Osteocyte (in vitro differentiated cells): ENCODE measurements at places on chromosomes 4 and X. TPM values are rescaled to one million over a fixed set of nuclear protein-coding genes. Genes with fewer than 3 reads are reported as not detected.

The PIR gene
- total RNA-seq: 18.7 and 21.8 TPM in 2 replicates

The MAGEA2B gene
- total RNA-seq: not detected in 2 replicates

The SOX3 gene
- not detected in 2 replicates for total RNA-seq

The XAGE1A gene
- total RNA-seq: not detected in 2 replicates

The NEIL3 gene
- 2.1 and 2.3 TPM in 2 replicates for total RNA-seq

The FAM236B gene
- not detected in 2 replicates for total RNA-seq

The DOCK11 gene
- 24.8 and 27.2 TPM in 2 replicates for total RNA-seq

The TCEAL7 gene
- 13.4 and 14.7 TPM in 2 replicates for total RNA-seq

The TMEM156 gene
- not detected in 2 replicates for total RNA-seq

The MAGEA9B gene
- not detected in 2 replicates for total RNA-seq

The OCRL gene
- 49.8 and 52.8 TPM in 2 replicates for total RNA-seq

The HS3ST1 gene
- total RNA-seq: 0.27 TPM in 1 of 2 replicates, not detected in the other

The KIF4A gene
- total RNA-seq: 5.9 and 6.1 TPM in 2 replicates

DNA sequence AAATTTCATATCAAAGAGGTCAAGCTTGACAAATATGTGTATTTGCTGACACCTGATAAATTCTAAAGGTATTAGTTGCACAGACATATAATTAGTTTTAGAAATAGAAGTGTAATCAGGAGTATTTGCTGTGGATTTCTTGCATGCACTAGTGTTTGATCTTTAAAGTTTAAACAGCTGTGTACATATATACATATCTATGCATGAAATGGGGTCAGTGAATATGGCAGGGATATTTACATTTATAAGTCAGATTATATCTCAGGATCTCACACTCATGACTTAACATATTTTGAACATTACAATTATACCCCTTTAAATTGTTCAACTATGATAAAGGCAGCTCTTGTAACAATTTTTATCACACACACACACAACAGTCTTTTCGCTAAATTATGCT is 547.4 kb upstream of the ACTRT1 start:
- no peak for DNase-seq
- no peak overlapping the region for H3K27ac ChIP-seq
- no peaks in the 10 kb centered on the region for H3K27me3 ChIP-seq
- H3K36me3 ChIP-seq: no peaks in the 10 kb centered on the region

- DNase-seq: no peak
- H3K4me1 ChIP-seq: peaks cover 22% of the 10 kb centered on the region
- H3K27me3 ChIP-seq: no peaks in the 10 kb centered on the region
Measured at GRCh38 chr4:87423317-87424098, 1.1 kb downstream of the NUDT9 start.

GRCh38 chr4:108527723-108528122 is 92.7 kb upstream of the RPL34 start:
- H3K4me1 ChIP-seq: peaks cover 4% of the 10 kb centered on the region
- peaks cover 14% of the 10 kb centered on the region for H3K27me3 ChIP-seq

DNA sequence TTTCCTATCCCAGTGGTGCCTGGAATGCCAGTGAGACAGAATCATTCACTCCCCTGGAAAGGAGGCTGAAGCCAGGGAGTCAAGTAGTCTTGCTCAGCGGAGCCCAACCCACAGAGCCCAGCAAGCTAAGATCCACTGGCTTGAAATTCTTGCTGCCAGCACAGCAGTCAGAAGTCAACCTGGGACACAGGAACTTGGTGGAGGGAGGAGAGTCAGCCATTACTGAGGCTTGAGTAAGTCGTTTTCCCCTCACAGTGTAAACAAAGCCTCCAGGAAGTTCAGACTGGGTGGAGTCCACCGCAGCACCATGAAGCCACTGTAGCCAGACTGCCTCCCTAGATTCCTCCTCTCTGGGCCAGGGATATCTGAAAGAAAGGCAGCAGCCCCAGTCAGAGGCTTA is 283.2 kb upstream of the CPEB2 start:
- peak overlapping the region; percentile 20 for H3K27ac ChIP-seq
- H3K4me1 ChIP-seq: no peaks in the 10 kb centered on the region
- peaks cover 1% of the 10 kb centered on the region for H3K27me3 ChIP-seq
- no peak overlapping the region for H3K4me3 ChIP-seq

DNA sequence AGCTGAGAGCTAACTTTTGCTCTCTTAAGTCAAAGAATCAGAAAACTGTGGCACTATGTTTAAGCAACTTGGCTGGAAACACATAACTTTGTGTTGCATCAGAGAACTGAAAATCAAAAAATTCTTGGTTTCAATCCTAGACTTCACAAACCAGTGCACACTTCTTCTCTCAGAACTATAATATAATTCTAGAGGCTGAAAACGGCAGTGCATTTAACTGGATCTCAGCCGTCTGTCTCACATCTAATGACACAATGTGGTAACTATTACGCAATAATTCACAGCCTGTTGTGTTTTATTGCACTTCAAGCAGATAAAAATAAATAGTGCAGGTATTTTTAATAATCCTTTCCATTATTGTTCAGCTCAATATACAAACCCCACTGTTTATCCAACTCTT is 260.6 kb upstream of the DIAPH2 start:
- no peaks in the 10 kb centered on the region for H3K36me3 ChIP-seq
- H3K4me3 ChIP-seq: no peak overlapping the region
- H3K27ac ChIP-seq: no peak overlapping the region
- no peak for DNase-seq
- H3K4me1 ChIP-seq: peaks cover 20% of the 10 kb centered on the region
- H3K27me3 ChIP-seq: no peaks in the 10 kb centered on the region

DNA sequence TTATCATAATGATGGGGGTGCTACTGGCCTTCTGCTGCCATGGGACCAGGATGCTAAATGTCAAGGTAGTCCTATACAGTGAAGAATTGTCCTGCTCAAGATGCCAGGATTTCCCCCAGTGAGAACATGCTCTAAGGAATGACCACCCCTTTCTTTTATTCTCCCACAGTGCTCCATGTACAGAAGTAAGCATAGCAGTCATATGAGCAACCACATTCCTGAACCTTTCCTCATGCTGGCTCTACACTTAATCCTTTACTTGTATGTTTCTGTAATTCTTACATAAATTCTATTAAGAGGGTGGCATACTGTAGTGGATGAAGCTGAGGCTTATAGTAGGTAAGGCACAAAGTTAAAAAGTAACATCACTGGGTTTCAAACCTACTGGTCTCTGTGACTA is 20.2 kb downstream of the CYP2U1 start:
- no peak for DNase-seq
- H3K27me3 ChIP-seq: no peaks in the 10 kb centered on the region
- H3K27ac ChIP-seq: no peak overlapping the region
- H3K4me1 ChIP-seq: peaks cover 4% of the 10 kb centered on the region

DNA sequence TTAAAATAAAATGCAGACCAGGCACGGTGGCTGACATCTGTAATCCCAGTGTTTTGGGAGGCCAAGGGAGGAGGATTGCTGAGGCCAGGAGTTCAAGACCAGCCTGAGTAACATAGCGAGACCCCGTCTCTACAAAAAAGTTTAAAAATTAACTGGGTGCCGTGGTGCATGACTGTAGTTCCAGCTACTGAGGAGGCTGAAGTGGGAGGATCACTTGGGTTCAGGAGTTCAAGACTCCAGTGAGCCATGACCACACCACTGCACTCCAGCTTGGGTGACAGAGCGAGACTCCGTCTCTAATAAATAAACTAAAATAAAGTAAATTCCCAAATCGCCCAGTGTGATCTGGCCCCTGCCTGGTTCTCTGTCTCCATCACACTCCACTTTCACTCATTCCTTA is 43.7 kb downstream of the TENM3 start:
- H3K4me3 ChIP-seq: no peak overlapping the region
- DNase-seq: no peak
- H3K27ac ChIP-seq: no peak overlapping the region
- H3K36me3 ChIP-seq: peaks cover 2% of the 10 kb centered on the region

DNA sequence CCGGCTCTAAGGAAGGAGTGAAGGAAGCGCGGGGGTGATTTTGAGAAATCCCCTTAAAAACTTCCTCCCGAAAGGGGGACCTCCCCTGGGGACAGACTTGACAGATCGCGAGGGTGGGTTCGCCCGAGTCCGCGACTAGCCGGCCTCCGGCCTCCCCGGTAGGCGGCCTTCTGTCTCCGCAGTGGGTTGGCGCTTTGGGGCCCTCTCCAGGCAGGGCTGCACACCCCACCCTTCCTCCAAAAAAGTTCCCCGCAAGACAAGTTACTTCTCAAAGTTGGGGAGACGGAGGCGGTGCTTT is 24.8 kb downstream of the HOPX start:
- peaks cover 65% of the 10 kb centered on the region for H3K27me3 ChIP-seq
- H3K27ac ChIP-seq: no peak overlapping the region
- peaks cover 13% of the 10 kb centered on the region for H3K4me1 ChIP-seq
- no peak for DNase-seq
- peak overlapping the region; percentile 63 for H3K4me3 ChIP-seq
- no peaks in the 10 kb centered on the region for H3K36me3 ChIP-seq

- H3K36me3 ChIP-seq: peaks cover 10% of the 10 kb centered on the region
- no peaks in the 10 kb centered on the region for H3K27me3 ChIP-seq
- no peak for DNase-seq
- H3K27ac ChIP-seq: no peak overlapping the region
- no peak overlapping the region for H3K4me3 ChIP-seq
- peaks cover 12% of the 10 kb centered on the region for H3K4me1 ChIP-seq
Measured at GRCh38 chr4:66266035-66266434, 595.7 kb upstream of the EPHA5 start.

GRCh38 chr4:16884673-16885460 is 13.6 kb downstream of the LDB2 start:
- no peak for DNase-seq
- H3K27ac ChIP-seq: no peak overlapping the region
- no peaks in the 10 kb centered on the region for H3K27me3 ChIP-seq
- H3K4me1 ChIP-seq: no peaks in the 10 kb centered on the region

GRCh38 chrX:68938244-68939004 is 109.6 kb downstream of the EFNB1 start:
- H3K27ac ChIP-seq: no peak overlapping the region
- H3K4me3 ChIP-seq: no peak overlapping the region
- no peaks in the 10 kb centered on the region for H3K36me3 ChIP-seq
- no peaks in the 10 kb centered on the region for H3K27me3 ChIP-seq
- peak; percentile 80 for DNase-seq
- H3K4me1 ChIP-seq: peaks cover 9% of the 10 kb centered on the region

- H3K4me1 ChIP-seq: peaks cover 12% of the 10 kb centered on the region
- no peak overlapping the region for H3K4me3 ChIP-seq
- peaks cover 39% of the 10 kb centered on the region for H3K27me3 ChIP-seq
- no peaks in the 10 kb centered on the region for H3K36me3 ChIP-seq
Measured at GRCh38 chr4:106746451-106746850, 289.7 kb downstream of the DKK2 start.

DNA sequence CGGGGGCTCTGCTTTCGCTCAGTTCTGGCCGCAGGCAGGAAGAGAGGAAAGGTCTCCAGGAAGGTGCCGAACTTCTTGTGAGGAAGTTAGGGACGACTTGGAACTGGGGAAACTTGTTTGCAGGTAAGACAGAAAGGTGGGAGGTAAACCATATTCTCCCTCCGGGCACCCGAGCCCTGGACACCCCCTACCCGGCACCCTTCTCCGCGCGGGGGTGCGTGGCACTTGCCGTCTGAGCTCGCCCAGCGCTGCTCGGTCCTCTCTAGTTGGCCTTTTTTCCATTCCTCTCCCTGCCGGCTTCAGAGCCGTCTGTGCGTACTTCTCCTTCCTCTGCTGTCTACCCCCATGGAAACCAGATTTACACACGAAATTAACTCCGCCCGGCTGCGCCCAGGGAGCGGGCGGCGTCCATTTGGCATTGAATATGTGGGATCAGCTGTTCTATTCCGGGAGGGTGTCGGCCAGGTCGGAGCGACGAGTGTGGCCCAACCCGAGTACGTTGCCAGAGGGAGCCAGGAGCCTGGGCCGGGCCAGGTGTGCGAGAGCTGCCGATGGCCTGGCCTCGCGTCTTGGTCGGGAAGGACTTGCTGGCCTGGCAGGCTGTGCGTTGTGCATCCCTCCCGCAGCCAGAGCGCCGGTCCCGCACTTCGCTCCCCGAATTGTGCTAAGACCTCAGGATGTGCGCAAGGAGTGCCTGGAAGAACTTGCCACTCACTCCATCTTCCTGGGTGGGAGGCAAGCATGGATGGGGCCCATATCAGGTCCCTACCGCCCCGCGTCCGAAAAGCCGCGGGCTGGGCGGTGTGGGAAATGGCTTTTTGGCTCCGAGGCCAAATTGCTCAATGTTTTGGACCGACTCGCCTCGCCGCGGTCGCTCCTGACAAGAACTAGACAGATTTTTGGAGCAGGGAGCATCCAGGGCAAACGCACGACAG is 1.7 kb downstream of the PDGFRA start:
- H3K4me3 ChIP-seq: peak overlapping the region; percentile 84
- peaks cover 49% of the 10 kb centered on the region for H3K4me1 ChIP-seq
- peak overlapping the region; percentile 87 for H3K27ac ChIP-seq
- no peaks in the 10 kb centered on the region for H3K27me3 ChIP-seq
- peaks cover 9% of the 10 kb centered on the region for H3K36me3 ChIP-seq
- no peak for DNase-seq

DNA sequence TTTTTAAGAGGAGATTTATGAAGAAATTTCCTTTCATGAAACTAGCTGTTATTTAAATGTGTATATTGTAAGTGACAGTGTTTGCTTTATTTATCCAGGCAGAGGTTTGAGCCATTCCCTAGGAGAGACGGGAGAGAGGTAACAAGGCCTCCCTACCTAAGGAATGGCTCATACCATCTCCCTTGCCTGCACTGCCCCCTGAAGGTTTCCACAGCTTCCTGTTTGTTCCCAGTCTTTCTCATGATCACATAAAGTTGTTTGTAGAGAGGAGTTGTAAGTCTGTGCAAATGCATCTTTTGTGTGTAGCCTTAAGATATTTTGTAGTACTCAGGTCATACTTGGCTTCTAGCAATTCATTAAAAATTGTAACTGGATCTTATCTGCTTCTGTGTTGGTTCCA is 1504.5 kb upstream of the PCDH10 start:
- no peaks in the 10 kb centered on the region for H3K27me3 ChIP-seq
- no peaks in the 10 kb centered on the region for H3K4me1 ChIP-seq
- no peak overlapping the region for H3K4me3 ChIP-seq
- H3K36me3 ChIP-seq: no peaks in the 10 kb centered on the region
- H3K27ac ChIP-seq: no peak overlapping the region

DNA sequence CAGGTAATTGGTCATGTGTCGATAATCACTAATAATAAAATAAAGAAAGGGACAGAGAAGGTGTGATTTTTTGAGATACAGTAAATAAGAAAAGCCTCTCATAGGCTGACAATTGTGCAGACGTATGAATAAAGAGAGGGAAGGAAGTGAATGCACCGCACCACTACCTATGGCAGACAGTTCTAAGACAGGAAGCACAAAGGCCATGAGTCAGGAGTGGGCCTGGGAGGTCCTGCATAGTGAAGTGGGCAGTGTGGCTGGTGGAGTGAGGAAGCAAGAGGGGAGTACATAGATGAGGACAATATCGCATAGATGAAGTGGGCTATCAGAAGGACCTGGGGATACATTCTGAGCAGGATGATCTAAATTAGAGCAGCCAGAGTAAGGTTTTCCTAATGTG is 75.6 kb downstream of the BMP3 start:
- no peak overlapping the region for H3K4me3 ChIP-seq
- H3K27me3 ChIP-seq: no peaks in the 10 kb centered on the region

DNA sequence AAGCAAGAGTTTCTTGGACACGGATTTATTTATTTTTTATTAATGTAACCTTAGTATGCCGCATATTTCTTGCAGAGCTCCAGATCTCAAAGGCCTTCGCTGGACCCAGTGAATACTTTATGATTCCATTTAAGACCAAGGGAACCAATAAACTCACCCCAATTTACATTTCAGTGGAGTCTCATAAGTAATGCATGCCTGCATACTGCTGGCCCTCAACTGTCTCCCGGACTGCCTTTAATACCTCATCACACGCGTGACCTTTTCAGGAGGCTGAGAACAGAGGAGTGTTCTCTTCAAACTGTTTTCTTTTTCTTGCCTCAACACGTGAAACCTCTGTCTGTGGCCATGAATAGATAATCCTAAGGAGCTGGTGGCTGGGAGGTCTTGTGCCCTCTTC is 240.9 kb downstream of the STIM2 start:
- no peak for DNase-seq
- H3K27me3 ChIP-seq: peaks cover 7% of the 10 kb centered on the region
- no peaks in the 10 kb centered on the region for H3K4me1 ChIP-seq
- no peak overlapping the region for H3K27ac ChIP-seq
